Fibroblast of the aortic adventitia (primary cell): ENCODE measurements at places on chromosomes 4 and X. TPM values are rescaled to one million over a fixed set of nuclear protein-coding genes. Genes with fewer than 3 reads are reported as not detected.

TCEAL7 gene
- 52.5 and 86.3 TPM in 2 replicates for total RNA-seq

ADH1A gene
- total RNA-seq = 0.27 TPM in 1 of 2 replicates, not detected in the other

RENBP gene
- 0.45 and 5.6 TPM in 2 replicates for total RNA-seq

MAGEA8 gene
- total RNA-seq = not detected in 2 replicates

CTAG1A gene
- not detected in 2 replicates for total RNA-seq

USP17L27 gene
- not detected in 2 replicates for total RNA-seq

H2BW1 gene
- total RNA-seq = not detected in 2 replicates
